ENCODE measurements at places on chromosomes 16 and 17.

DNA sequence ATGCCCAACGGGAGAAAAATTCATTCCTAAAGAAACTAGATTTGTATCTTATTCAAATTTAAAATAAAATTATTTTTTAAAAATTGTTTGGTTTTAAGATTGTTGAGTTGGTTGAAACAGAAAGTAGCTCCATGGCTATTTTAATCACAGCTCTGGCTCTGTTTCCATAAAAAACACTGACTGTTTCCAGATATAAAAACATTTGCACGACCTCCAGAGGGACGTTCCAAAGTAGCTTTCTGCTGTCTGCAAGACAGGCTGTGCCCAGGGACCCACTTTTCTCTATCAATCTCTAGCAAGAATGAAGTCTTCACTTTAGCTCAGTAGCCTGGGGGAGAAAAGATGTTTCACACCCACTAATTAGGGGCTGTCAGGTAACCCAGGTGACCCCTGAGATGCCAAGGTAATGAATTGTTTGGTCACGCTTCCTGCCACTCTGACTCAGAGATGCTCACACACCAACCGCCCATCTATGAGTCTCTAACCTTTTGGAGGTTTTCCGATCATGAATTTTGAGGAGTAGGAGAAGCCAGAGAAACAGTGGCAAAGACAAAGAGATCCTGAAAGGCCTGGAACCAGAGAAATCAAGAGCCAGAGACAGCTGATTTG, 220.1 kb upstream of the SOX9 start:
- peak; percentile 17 for DNase-seq

DNA sequence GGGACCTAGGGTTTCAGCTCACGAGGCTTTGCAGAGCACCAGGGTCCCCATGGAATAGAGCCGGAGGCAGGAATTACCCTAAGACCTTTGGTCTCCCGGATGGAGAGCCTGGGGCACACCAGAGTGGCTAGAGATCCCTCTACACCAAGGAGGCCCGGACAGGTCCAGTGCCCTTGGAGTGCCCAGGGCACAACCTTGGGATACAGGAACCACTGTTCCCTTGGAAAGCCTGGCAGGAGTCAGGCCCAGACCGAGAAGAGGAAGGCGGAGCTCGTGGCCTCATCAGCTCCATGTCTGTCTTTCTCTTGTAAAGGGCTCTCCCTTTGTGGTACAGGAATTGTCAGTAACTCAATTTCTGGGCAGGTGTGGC, 3.8 kb upstream of the DBNDD1 start:
- no peak for DNase-seq

DNA sequence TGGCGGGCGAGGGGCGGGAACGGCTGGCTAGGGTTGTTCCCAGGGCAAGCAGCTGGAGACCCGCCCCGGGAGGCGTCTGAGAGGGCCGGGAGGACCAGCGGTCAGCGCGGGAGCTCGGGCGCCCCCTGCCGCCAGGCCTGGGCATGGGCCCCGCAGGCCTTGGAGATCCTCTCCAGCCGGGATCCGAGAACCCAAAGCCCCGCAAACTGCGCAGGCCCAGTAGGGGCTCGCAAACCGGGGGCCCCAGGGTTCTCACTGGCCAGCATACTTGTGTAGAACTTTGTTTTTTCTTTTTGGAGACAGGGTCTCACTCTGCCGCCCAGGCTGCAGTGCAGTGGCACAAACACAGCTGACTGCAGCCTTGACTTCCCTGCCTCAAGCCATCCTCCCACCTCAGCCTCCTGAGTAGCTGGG, 20.8 kb upstream of the ZNF423 start:
- DNase-seq, result peak; percentile 3

DNA sequence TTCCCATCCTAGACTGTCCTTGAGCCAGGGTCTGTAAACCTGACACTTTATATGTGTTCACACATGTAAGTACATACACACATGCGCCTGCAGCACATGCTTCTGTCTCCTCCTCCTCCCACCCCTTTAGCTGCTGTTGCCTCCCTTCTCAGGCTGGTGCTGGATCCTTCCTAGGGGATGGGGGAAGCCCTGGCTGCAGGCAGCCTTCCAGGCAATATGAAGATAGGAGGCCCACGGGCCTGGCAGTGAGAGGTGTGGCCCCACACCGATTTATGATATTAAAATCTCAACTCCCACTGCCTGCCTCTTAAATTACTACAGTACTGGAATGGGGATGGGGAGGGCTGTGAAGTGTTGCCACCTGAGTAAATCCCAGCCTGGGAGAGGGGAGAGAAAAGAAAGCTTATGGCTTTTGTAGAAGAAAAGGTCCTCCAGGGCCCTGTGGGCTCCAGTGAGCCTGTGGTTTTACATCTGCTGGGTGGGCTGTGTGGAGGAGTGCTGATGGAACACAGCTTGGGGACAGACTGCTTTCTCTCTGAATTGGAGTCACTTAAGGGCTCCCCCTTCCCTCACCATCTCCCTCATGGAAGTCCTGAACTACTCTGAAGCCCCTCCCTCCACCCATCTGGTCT, 990 bp upstream of the WNK4 start:
- DNase-seq, result no peak

- DNase-seq, result no peak
Observed at GRCh38 chr16:23408823-23409298, 44.1 kb downstream of the COG7 start.

DNA sequence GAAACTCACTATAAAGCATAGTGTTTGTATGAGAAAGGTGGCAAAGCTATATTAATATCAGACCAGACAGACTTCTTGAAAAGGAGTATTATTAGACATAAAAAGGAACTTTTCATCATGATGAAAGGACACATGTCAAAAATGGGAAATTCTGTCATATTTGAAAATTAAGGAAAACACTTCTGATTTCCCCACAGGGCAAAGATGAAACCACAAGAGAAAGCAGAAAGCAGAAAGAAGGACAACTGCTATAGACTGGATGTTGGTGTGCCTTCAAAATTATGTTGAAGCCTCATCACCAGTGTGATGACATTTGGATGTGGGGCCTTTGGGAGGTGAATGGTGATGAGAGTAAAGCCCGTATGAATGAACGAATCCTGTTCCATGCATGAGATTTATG, 193.0 kb downstream of the STX8 start:
- no peak for DNase-seq

DNA sequence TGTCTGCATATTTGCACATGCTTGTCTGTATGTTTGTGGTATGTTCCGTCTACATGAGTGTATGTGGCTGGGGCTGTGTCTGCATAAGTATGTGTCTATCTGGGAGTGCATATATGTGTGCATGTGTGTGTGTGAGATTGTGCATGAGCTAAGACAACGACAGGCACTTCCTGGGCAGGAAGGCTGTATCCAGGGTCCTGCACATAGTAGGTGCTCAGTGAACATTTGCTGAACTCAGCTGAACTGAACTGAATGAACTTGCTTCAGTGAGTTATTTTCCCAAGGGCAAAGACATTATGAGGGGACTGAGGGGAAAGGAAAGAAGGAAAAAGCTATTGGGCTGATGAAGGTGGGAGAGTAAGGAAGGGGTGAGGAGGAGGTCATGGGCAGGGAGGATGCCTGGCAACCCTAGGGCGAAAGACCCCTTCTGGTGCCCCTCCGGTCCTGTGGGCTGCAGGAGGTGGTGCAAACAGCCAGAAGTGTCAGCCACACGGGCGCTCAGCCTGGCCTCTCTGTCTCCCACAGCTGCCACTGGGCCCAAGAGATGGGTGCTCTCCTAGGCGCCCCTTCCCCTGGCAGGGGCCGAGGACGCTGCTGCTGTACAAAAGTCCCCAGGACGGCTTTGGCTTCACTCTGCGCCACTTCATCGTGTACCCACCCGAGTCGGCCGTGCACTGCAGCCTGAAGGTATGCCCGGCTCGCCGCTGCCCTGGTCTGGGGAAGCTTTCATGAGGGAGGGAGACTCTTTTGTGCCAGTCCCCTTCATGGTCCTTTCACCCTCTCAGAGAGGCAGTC, 29.5 kb downstream of the ARHGAP23 start:
- no peak for DNase-seq

DNA sequence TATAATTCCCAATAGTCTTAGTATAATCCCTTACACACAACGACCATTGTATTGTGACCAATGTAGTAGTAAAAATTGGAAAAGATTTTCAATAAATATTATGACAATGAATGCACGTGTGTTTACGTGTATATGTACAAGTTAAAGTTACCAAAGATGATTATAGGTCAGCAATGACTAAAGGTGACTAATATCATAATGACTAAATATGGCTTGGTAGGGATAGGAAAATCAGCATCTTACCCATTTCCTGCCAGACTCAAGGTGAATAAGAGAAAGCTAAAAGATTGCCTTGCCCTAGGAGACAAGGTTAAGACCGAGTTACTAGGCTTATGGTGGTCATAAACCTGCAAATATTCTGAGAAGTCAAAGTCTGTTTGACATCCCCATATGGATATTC, 34.4 kb downstream of the CPD start:
- no peak for DNase-seq

DNA sequence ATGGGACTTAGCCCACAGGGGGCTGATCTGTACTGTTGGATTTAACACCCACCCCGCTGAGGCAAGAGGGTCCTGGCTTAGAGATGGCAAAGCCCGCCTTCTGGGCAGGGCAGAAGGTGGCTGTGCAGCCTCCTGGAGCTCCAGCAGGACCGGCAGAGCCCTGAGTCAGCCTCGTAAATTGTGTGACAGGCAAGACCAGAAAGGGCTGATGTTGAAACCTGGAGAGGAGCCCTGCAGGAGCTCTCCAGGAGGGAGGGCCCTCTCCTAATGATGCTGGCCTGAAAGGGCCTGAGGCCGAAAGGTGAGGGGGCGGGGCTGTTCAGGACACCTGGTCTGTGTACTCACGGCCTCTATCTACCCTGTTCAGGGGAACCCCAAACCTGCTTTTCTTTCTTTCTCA, 22.5 kb upstream of the MYO15B start:
- no peak for DNase-seq

GRCh38 chr16:19291475-19291874, 5.9 kb downstream of the CLEC19A start:
- DNase-seq, result no peak

DNA sequence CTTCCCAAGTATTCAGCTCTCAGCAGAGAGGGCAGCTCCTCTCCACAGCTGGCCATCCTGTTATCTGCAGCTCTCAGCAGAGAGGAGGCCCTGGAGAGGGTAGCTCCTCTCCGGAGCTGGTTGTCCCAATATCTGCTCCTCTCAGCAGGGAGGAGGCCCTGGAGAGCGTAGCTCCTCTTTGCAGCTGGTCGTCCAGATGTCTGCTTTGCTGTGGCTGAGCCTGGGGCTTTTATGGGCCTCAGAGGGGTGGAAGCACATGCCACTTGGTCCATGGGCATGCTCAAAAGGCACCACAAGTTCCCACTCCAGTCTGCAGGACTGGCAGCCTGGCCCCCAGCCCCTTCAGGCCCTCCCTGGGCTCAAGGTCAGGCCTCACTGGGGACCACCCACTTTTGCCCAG, 314.3 kb downstream of the KCNJ2 start:
- DNase-seq, result no peak

- DNase-seq, result peak; percentile 94
Observed at GRCh38 chr17:7834957-7835813, 1.2 kb downstream of the KDM6B start.

DNA sequence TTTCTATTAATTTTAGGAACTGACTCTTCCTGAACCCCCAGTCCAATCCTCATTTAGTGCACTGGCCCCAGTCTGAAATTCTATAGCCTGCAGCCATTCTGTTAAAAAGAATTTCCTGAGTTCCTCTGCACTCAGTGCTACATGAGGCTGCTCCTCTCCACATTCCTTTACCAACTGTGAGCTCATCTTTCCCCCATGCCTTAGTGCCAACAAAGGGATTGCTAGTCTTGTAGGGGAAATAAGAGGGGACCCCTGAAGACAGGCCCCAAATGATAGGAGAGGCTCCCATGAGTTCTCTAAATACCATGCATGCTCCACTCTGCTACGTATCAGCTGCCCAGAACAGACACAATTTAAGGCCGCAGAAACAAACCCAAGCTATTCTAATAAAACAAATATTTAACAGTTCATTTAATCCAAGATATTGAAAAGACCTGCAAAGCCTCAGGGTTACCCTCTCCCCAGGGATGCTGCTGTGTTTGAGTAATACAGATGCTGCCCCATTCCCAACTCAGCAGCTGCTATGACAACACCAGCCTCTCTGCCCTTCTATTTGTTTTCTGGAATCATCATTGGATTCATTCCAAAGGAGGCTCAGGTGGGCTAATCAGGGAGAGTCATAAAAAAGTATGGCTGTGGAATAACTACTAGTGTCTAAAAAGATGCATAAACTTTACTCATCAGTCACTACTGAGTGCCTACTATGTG, 228.5 kb downstream of the TOX3 start:
- peak; percentile 24 for DNase-seq

DNA sequence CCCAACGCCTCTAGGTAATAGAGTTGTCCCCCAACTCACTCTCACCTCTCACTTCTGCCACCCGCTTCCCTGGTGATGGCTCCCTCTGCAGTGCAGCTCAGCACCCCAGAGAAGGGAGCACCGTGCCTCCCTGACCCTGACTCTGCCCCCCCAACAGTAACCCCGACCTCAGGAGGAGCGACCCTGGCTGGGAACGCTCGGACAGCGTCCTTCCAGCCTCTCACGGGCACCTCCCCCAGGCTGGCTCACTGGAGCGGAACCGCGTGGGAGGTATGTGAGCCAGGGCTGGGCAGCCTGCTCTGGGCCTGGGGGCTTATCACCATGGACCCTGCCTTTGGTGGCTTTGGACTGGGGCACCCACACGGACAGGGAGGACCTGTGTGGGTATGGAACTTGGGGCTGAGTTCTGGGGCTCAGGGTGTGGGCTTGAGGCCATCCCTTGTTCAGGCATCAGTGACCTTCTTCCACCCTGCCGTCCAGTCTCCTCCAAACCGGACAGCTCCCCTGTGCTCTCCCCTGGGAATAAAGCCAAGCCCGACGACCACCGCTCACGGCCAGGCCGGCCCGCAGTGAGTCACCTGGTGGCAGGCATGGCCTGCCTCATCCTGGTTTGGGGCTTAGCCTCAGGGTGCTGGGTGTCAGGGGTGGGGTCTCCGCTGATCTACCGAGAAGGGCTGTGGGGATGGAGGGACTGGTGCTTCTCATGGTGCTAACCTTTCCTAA, 6.7 kb upstream of the C17orf107 start:
- no peak for DNase-seq

GRCh38 chr17:31931756-31932155, 5.1 kb upstream of the SUZ12 start:
- DNase-seq, result no peak

- DNase-seq, result no peak
Observed at GRCh38 chr16:21145738-21146137, 4.9 kb downstream of the DNAH3 start.

All from NCI-H1417 (cell line).